Left ventricle myocardium superior (tissue), 1 donor: ENCODE measurements at places on chromosomes 1 and 21. TPM values are rescaled to one million over a fixed set of nuclear protein-coding genes. Genes with fewer than 3 reads are reported as not detected.

DNA sequence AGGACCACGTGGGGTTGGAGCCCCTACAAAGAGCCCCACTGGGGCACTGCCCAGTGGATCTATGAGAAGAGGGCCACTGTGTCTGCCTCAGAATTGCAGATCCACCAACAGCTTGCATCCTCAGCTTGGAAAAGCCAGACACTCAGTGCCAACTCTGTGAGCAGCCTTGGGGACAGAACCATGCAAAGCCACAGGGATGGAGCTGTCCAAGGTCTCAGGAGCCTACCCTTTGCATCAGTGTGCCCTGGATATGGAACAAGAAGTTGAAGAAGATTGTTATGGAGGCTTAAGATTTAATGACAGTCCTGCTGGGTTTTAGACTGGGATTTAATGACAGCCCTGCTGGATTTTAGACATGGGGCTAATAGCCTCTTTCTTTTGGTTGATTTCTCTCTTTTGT is 1670.9 kb downstream of the PLA2G4A start:
- DNase-seq, result no peak

GRCh38 chr1:111833334-111833733 is 77.6 kb downstream of the DDX20 start:
- no peak for DNase-seq

- DNase-seq, result no peak
These were observed 13.5 kb downstream of the EFNA3 start for GRCh38 chr1:155092131-155092530.

GRCh38 chr1:72178266-72178665 is 104.1 kb downstream of the NEGR1 start:
- no peak for DNase-seq

The KIF14 gene
- total RNA-seq, result 0.10 TPM

The OLFM3 gene
- not detected for total RNA-seq
